CD4-positive, alpha-beta T cell treated with Interleukin-6 for 4 hours (primary cell): ENCODE measurements at places on chromosomes 4 and X.

- DNase-seq: no peak
Observed at GRCh38 chr4:61246034-61246433, 45.9 kb downstream of the ADGRL3 start.

DNA sequence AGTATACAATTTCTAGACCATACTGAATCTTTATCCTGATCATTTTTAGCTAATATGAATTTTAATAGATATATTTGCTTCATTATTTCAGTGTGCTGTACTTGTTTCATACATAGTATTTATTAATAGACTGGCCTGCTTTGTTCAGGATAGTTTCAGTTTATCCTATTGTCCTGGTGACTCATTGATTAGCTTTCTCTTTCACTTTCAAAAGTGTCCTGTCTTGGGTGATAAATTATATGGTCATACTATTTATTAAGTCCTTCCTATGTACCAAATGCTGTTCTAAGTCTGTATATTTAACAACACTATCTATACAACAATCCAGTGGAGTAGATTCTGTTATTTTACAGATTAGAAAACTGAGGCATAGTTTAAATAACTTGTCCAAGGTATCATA is 153.8 kb upstream of the RAPGEF2 start:
- DNase-seq: no peak

DNA sequence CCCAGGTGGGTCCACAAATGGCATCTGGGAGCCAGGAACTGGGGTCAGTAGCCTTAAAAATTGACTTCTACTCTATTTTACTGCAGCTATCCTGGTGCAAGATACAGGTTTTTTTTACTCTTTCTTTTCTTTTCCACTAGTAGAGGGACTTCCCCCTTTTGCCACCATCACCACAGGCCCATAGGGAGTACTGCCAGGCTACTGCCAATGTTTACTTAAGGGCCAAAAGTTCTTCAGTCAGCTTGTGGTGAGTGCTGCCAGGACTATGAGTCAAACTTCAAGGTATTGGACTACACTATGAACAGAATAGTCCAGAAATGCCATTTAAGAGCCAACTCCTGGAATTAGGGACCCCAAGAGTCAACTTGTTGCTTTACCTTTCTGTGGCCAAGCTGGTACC is 94.7 kb downstream of the EDA2R start:
- no peak for DNase-seq

DNA sequence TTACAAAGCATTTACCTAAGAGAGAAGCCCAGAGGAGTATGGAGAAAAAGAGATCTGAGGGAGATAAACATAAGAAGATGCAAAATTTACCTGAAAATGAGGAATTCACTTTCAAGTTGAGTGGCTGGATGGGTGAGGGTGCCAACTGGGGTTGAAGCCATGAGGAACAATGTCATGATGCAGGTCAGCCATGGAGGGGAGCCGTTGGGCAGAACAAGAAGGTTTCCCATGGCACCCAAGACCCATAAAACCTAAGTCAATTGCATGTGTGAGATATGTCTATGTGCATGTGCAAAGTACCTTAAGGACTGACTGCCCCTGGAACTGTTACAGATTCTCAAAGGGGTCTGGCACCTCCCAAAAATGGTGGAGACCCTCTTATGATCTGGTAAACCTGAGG is 46.6 kb upstream of the PRRG1 start:
- DNase-seq: no peak

GRCh38 chrX:727738-728621 is 97.4 kb downstream of the SHOX start:
- no peak for DNase-seq

DNA sequence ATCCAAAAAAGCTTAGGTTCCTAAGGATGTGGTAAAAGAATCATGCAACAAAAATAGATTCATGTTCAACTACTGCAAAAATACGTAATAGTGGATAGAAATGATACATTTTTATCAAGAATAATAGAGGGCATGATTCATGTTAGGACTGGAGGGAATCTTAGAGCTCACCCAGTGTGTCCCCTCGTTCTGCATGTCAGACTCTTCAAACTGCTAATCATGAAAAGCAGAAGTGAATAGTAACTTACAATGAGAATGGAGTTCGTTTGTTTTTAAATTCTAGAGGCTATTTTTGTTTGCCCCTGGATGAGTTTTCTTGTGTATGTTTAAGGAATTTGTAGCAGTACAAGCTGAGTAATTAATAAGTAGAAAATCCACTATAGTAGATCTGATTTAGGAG is 79.4 kb downstream of the MSL3 start:
- no peak for DNase-seq

- DNase-seq: no peak
Observed at GRCh38 chrX:147680251-147680650, 231.5 kb upstream of the FMR1 start.

DNA sequence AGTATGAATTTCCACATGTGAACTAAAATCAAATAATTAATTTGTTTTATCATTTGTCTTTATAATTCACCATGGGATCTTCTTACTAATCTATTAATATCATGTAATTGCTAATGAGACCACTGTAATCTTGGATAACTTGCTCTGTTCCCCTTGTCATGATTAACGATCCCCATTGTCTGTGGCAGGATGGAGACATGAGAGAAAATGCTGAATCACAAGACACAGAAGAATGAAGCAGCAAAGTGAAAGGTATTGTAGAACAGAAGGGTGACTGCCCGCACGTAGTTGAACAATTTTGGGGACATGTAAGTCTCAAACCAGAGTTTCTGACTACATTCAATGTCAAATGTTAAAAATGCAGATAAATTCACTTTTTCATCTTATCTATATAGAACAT is 135.2 kb downstream of the EPHA5 start:
- no peak for DNase-seq

DNA sequence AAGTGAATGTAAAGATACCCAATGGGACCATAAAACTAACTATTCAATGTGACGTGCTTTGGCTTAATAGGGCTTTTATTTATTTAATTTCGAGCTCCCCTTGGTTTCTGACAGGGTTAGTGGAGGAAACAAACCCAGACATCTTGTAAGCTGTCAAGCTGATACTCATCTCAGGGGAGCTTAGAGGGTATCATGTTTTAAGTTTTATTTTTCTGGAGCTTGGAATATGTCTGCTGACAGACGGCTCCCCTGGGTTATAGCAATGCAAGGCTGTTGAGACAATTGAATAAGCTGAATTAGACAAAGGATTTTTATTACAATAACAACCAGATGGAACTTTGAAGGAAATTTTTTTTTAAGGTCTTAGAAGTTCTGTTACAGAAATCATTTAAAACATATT is 456.5 kb downstream of the IL1RAPL1 start:
- no peak for DNase-seq

GRCh38 chr4:150363721-150364688 is 217.9 kb upstream of the MAB21L2 start:
- DNase-seq: no peak

- no peak for DNase-seq
Observed at GRCh38 chr4:95213366-95213765, 335.4 kb downstream of the UNC5C start.

- DNase-seq: no peak
Observed at GRCh38 chr4:99971453-99972111, 21.5 kb upstream of the H2AZ1 start.

DNA sequence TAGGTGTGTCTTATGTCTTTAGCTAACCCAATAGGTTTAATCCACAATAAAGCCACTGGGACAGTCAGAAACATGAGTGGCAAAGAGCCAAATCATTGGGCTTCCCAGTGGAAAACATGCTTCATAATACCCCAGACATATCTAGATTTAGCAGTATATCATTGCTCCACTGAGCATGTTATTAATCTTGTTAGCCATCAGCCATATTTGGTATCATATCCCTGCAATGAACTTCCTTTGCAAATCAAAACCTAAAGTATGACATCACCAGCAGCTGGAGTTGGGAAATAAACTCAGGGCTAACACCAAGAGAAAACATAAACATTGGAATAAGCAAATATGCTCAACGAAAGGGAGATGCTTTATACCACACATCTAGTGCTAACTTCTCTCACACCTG is 280.8 kb upstream of the NOCT start:
- no peak for DNase-seq

DNA sequence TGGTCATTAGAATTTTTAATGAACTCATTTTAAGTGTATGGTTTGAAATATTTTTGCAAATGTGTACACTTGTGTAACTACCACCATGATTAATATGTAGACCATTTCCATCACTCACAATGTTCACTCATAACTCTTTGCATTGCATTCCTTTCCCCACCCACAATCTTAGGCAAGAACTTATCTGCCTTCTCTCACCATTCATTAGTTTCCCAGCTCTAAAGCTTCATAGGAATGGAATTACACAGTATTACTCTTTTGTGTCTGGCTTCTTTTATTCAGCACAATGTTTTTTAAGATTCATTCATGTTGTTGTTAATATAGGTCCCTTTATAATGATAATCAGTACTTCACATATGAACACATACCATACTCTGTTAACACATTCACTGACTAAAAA is 106.1 kb downstream of the ARAP2 start:
- no peak for DNase-seq

DNA sequence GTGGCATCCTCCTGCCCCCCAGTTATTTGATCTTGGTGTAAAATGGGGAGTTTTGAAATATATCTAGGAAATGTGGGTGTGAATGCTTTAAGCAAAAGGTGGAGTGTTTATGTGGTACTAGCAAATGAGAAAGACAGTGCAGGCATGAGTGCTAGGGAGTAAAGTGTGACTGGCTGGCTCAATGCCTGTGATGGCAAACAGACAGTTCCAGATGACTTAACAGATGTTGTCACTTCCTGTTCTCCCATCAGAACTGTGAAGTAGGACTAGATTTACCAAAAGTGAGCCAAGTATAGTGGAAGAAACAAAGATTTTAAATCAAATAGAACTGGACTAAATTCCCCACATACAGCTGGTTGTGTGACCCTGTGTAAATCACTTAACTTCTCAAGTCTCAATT is 8.4 kb upstream of the AMOT start:
- DNase-seq: no peak

DNA sequence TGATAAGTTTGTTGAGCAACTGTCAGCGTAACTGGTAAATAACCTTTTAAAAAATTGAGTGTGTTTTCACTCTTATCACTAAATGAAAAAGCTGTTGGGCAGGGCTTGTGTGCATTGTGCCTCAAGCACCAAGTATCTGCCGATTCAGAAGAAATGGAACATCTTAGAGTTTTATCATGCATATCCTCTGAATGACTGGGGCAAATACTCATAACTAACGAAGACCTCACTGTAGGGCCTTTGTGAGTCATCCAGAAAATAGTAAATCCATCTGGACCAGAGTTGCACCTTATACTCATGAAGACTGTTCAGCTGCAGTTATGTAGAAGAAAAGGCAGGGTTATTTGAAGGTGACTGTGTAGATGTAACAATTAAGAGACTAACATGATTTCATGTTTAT is 222.1 kb downstream of the CAMK2D start:
- no peak for DNase-seq
